HuH-7 (cell line): ENCODE measurements at places on chromosomes 4 and X.

- DNase-seq: no peak
These were observed 11.5 kb upstream of the CCDC149 start for GRCh38 chr4:24924309-24924781.

DNA sequence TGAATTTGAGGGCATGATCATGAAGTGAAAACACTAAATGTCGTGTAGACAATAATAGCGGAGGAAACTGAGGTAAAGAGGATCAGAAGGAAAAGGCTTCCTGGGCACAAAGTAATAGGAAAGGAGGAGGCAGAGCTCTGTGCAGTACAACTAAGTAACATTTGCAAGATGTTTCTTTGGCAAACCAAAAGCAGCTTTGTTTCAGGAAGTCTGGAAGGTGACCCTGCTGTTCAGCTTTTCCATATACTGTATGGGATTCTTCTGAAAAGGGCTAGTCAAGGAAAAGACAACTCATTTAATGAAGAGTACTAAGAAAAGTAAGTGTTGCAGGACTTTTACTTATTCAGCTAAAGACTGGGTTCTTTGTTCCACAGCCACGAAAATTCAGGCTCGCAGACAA is 463.1 kb downstream of the PCDH7 start:
- no peak for DNase-seq

- no peak for DNase-seq
These were observed 6.5 kb downstream of the CENPU start for GRCh38 chr4:184727430-184727829.

GRCh38 chrX:139691493-139691842 is 16.5 kb downstream of the MCF2 start:
- DNase-seq: no peak

- DNase-seq: no peak
These were observed 10.2 kb downstream of the TEX13A start for GRCh38 chrX:105210258-105210657.

GRCh38 chr4:123233136-123233768 is 163.3 kb upstream of the SPRY1 start:
- no peak for DNase-seq

DNA sequence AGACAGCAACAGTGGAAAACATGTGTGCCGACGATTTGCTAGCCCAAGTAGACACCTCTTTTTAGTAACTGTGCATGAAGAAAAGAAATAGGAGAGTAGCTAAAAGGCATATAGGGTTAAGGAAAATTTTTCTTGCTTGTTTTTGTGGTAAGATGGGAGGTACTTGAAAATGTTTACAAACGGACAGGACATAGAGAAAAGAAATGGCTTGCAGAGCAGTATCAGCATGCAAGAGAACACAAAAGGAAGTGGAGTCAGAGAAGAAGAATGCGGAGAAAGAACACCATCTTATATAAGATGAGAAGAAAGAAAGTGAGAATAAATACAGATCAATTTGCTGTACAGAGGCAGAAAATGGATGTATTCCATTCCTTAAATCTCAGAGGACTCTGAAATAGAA is 263.7 kb upstream of the ETNPPL start:
- DNase-seq: no peak

DNA sequence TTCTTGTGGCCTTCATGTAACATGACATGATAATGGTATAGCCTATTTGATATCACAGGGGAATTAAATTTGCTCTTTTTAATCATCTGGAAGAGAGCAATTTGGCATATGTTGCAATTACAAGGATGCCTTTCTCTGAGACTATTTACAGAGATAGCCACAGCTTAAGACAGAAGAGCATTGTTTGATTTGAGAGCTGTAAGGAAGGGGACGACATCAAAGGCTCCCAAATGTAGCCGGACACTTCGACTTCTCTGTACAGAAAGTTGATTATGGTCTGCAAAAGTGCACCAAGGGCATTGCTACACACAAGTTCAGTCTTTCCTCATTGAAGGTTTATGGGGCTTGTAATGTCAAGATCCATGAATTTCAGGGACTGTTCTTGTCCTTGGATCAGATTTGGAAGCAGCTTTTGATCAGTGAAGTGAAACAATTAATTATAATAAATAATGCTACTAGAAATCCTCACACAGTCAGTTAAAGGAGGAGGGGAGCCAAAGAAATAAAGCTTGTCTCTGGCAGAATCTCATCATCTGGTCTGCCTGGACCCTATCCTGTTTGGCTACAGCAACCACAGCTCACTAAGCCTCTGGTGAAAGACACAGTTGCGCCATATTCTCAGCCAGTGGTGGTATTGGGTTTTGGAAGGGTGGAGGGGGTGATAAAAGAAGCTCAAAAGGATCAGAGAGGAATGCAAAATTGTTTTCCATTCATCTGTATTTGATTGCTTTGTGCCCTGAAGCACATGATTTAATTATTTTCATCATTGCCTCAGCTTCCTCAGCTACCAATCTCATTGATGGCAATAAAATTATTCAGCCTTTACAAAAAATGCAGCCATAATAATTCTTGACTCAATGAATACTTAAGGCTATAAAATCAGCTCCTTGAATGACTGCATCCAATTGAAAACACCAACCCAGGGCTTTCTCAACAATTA is 654.3 kb upstream of the LCORL start:
- no peak for DNase-seq

DNA sequence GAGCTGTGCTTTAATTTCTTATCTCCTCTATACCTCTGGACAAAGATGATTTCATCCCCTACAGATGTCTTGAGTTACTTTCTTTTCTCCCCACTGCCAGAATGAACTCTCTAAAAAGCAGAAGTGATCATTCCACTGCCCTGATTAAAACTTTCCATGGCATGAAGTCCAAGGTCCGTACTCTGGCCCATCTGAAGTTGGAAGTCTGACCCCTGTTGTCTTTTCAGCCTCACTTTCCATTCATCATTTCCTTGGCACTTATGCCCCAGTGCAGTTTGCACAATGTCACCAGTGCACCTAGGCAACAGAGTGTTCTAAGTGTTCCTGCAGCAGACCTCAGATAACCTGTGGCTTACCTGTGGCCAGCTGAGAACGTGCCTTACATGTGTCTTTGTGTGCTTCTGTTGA is 242.4 kb downstream of the FRAS1 start:
- no peak for DNase-seq

GRCh38 chr4:41081847-41082246 is 132.5 kb downstream of the APBB2 start:
- no peak for DNase-seq
